Stimulated activated CD4-positive, alpha-beta T cell treated with anti-CD3 and anti-CD28 coated beads, Interleukin-15, amount 100 ng/mL, for 24 hours (primary cell): ENCODE measurements at places on chromosomes 7 and 10.

- DNase-seq, result no peak
These were observed 34.0 kb downstream of the SMKR1 start for GRCh38 chr7:129536323-129536722.

DNA sequence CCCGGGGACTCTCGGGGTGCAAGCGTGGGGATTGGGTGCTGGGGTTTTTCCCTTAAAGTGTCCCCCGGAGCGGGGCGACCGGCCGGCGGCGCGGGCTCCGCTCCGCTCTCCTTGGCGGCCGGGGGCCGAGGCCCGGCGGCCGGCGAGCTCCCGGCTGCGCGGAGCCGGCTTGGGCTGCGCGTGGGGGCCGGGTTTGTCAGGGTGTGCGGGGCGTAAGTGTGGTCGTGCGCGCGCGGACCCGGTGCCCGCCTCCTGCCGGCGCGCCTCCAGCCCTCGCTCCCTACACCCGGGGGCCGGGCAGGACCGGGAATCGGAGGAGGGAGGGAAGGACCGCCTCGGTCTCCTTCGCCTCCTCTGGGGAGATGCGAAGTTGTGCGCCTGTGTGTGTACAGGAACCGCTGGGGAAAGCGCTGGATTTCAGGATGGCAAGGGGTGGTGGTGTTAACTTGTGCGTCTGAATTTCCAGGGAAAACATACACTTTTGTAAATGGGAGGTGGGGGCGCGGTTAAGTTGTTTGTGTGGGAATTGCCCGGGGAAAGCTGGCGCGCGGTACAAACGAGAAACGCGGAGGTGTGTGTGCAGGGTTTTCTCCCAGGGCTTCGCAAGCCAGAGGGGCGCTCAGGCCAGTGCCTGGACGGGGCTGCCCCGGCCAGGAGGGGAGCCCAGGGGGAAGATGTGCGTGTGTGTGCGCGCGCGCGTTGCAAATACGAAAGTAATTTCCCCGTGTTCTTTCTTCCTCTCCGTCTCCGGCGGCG, 737 bp downstream of the ZMIZ1 start:
- peak; percentile 62 for DNase-seq

DNA sequence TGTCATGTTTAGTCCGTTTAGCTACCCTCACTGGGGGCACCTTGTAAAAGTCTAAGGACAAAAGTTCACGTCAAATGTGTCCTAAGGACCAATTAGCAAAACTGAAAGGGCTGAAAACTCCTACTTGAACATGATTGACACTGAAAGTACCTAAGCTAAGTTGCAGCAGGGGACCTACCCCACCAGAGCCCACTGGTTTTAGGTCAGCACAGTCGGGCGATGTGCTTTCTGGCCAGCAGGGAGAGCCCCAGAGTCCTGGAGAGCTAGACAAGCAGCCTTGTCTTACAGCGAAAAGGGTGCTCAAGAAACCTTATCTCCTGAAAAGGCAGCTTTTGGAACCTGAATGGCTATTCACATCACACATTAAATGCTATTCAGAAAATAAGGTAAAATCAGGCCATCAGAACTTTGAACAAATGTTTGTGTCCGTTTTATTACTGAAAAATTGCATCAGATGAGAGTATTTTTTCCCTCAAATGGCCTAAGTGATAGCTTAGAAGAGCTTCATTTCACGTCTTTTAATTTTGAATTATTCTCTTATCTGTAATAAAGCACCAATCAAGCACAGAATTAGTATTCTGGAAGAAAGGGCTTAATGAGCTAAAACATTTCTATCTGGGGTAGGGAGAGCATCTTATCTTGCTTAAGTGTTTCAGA, 52.2 kb upstream of the MKI67 start:
- DNase-seq, result peak; percentile 58

- no peak for DNase-seq
These were observed 40.1 kb upstream of the ZNF273 start for GRCh38 chr7:64863021-64863420.

- DNase-seq, result no peak
These were observed 90.7 kb downstream of the NHLRC2 start for GRCh38 chr10:113945075-113945686.
